Neural progenitor cell (in vitro differentiated cells): ENCODE measurements at places on chromosomes 2 and 18. TPM values are rescaled to one million over a fixed set of nuclear protein-coding genes. Genes with fewer than 3 reads are reported as not detected.

DNA sequence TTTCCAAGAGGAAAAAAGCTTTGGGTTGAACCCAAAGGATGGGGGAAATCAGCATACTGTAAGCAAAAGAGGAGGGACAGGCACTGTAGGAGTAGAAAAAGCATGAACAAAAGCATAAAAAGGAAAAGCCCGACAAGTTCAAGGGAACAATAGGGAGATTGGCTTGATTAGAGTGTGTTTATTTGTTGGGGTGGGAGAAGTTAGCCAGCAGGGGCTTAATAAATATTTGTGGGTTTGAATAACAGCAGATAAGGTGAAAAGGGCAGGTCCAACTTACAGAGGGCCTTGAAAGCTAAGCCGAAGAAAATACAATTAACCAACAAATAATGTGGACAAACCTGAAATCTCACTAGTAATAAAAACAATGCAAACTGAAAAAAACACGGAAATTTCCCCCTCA is 126.7 kb downstream of the THADA start:
- no peak for DNase-seq

The SLC14A1 gene
- total RNA-seq = not detected in 2 replicates

DNA sequence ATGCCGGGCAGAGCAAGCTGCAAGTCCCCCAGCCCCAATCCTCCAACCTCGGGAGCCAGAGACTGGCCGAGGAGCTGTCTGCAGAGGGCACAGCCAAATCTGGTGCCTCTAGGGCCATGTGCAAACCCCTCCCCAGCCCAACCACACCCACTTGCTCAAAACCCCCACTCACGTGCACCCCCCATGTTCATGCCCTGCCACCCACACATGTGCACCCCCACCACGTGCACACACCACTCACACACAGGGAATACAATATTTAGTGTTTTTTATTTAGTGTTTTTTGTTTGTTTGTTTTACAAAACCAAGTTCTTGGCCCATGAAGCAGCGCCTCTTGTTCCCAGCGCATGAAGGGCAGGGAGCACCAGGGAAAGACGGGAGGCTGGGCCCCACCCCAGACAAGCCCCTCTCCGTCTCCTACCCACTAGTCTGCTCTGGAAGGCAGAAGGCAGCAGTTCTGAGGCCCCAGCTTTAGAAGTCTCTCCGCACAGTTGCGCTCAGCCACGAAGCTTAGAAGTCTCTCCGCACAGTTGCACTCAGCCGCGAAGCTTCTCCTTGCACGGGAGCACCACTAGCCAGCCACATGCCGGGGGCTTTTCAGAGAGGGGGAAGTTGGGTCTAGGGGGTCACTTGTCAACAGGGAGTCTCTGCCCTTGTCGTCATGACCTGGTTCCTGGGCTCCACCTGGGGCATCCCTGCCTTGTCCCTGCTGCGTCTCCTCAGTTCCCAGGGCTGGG is 276.1 kb upstream of the HDAC4 start:
- peak; percentile 33 for DNase-seq

DNA sequence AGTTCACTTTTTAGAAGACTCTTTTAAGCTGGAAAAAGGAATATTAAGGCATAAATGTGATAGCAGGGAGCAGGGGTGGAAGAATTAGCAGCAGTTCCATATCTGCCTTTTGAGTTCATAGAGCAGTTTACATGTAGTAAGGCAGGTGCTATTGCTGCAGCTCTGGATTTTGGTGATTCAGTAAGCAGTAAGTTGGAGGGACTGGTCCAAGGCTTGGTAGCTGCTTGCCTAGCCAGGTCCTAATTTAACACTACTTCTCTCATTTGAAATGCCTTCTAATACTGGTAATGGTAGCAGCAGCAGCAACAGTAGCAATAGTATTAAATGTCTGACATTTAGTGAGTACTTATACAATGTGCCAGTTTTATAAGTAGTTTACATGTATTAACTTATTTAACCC is 30.0 kb downstream of the HAT1 start:
- no peak for DNase-seq

- no peak for DNase-seq
These were observed 593.1 kb downstream of the RNF144A start for GRCh38 chr2:7510353-7510752.

The CHMP1B gene
- 50.8 and 62.9 TPM in 2 replicates for total RNA-seq

GRCh38 chr18:48886520-48887293 is 64.1 kb downstream of the SMAD7 start:
- no peak for DNase-seq

DNA sequence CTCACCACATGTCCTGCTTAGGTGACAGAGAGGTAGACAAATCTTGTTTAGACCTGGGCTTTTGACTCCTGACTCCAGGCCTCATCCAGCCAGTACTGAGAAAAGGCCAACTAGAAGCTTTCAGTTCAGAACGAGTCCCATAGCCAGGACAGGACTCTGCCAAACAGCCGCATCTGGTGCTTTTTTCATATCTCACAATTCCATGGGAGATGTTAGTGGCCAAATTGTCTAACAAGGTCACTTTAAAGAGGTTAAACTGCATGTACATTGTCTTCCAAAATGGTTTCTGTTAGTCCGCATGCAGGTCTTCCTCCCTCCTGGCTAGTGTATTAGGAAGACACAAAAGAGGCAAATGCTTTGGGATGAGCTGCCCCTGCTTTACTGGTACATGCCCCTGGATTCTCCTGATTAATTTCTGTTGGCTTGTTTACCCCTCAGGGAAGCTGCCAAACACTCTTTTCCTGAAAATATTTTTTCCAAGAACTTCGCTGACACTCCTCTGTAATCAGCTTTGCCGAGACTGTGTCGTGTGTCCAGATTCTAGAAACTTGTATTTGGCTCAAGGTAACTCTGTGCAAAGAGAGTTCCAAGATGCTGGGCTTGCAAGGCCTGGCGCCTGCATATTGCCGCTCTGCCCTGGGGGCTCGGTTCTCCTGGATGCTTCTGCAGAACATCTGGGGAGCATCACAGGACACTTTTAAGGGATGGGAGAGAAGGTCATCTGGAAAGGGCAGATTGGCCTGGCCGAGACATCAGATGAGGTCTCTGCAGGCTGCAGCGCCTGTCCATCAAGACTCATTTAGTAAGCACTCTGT is 209.2 kb upstream of the APCDD1 start:
- no peak for DNase-seq

DNA sequence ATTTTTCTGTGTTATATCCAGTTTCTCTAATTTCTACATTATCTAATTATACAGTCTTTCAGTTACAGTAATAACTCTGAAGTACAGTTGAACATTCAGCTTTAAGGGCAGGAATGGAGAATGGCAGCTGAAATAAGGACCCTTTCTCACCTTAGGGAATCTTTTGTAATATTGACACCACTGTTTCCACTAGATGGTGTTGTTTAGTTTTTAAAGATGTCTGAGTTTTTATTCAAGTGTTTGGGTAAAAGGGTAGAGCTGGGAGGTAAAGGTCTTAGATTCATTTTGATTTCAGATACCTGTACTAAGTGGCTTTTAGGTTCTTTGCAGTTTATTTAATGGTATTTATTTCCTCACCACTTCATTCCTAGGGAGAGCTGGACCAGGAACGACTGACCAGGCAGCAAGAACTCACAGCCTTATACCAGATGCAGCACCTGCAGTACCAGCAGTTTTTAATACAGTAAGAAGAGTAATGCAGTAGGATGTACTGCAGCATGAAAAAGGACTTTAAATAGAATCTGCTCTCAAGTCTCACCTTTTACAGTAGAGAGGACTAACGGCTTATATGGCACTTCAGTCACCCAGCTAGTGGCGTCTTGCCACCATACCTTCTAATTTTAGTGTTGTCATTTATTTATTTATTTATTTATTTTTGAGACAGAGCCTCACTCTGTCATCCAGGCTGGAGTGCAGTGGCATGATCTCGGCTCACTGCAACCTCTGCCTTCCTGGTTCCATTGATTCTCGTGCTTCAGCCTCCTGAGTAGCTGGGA is 33.2 kb upstream of the KCNJ13 start:
- DNase-seq = no peak

DNA sequence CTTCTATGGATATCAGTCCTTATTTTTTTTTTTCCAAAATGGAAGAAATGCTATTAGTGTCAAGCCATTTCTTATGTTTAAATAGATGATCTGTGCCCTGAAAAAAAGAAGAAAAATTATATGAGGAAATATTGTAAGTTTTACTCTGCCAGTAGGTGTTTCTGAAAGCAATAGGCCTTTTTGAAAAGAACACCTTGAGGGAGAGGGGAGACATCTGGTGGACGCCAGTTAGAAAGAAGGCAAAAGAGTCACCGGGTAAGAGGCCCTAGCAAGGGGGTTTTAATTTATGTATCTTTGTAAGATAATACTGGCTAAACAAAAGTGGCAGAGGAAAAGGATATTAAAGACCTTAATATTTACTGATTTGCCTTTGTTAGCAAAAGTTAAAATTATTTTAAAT is 56.1 kb downstream of the DYNAP start:
- DNase-seq = peak; percentile 53

The BBS5 gene
- total RNA-seq = 3.8 and 6.2 TPM in 2 replicates

The PRSS56 gene
- total RNA-seq = not detected in 2 replicates

The SERPINB2 gene
- not detected in 2 replicates for total RNA-seq

The MBD2 gene
- 36.5 and 42.1 TPM in 2 replicates for total RNA-seq

GRCh38 chr2:101120124-101120996 is 30.8 kb downstream of the TBC1D8 start:
- no peak for DNase-seq

DNA sequence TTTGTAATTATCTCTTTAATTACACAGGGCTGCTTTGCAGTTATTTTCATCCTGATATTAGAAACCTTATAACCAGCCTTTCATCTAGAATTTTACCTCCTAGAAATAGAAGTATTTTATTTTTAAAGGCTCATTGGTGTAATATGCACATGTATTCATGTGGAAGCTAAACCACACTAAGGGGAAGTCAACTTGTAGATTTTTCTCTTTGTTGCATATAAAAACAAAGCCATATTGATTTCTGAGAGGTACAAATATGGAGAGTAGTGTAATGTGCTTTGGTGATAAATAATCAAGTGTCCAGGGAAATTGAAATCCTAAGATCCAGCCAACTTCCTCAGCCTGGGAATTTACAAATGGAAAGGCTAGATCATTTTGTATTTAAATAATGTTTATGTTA is 301.2 kb downstream of the LRATD1 start:
- no peak for DNase-seq

The STARD6 gene
- total RNA-seq = not detected in 2 replicates

DNA sequence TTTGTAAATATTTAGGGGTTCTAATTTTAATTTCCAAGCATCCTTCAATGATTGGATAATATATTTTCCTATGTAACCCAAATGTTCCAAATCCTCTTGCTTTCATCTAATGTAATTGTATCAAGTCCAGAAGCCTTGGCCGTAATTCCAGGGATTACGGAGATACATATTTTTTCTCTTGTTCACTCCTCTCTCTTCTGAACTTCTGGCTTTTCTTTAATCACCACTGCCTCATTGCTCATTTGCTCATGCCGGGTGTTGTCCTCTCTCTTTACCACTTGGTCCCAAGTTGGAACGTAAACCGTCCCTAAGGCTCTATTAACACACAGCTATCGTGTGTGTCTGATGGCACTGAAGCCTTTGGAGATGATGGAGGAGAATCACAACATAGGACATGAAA is 188.7 kb upstream of the COL3A1 start:
- DNase-seq = no peak

DNA sequence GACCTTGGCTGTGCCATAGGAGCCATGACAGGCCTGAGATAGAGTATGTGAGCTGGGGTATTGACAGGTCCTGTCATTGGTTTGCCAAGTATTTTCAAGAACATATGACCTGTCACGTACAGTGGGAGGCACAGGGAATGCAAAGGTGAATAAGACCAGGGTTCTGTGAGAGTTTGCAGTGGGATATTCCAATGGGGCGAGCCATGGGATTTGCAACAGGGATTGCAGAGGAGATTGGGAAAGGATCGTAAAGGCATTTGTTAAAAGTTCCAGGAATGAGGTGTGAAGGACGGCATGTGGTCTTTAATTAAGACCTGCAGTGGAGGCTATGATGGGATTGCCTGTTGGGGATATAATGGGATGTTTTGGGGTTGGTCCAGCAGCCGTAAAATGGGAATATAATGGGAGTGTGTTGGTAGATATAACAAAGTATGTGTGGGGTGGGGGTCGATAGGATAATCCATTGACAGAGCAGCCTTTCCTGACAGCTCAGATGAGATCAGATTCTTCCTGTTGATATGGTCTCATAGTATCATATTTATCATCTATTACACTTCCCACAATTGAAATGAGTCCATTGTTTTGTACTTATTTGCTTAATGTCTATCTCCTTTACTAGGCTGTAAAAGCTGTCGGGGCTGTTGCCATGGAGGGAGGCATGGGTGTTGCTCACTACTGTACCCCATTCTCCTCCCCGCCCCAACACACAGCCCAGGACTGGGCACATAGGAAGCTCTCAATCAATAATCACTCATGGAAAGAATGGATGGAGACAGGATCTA is 38.1 kb downstream of the PKDCC start:
- DNase-seq = no peak

DNA sequence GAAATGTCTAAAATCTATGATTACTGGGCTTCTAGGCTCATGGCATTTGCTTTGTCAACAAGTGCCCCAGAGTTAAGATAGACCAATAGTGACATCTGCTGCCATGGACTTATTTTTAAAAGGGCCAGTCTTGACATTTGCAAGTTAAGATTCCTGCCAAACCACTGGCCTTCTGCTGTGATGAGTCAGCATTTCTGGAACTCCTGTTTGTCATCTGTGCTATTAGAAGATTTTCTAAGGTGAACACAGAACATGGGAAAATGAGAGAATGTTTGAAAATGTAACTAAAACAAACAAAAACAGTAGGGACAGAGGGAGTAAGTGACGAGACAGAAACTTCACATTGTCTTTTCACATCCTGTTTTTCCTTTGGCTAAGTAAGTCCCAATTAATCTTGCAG is 93.7 kb upstream of the WDR75 start:
- peak; percentile 3 for DNase-seq

The EN1 gene
- not detected in 2 replicates for total RNA-seq

The KLHL29 gene
- total RNA-seq = 1.6 and 2.3 TPM in 2 replicates

The CDH2 gene
- total RNA-seq = 333 and 459 TPM in 2 replicates

GRCh38 chr2:69237070-69237670 is 149.9 kb downstream of the GFPT1 start:
- no peak for DNase-seq

GRCh38 chr18:58962336-58962735 is 97.7 kb downstream of the ZNF532 start:
- no peak for DNase-seq

GRCh38 chr2:42470706-42471105 is 23.1 kb downstream of the KCNG3 start:
- DNase-seq = no peak

GRCh38 chr2:163644238-163644637 is 91.6 kb downstream of the FIGN start:
- no peak for DNase-seq

GRCh38 chr2:119233326-119234020 is 9.8 kb downstream of the STEAP3 start:
- DNase-seq = no peak

DNA sequence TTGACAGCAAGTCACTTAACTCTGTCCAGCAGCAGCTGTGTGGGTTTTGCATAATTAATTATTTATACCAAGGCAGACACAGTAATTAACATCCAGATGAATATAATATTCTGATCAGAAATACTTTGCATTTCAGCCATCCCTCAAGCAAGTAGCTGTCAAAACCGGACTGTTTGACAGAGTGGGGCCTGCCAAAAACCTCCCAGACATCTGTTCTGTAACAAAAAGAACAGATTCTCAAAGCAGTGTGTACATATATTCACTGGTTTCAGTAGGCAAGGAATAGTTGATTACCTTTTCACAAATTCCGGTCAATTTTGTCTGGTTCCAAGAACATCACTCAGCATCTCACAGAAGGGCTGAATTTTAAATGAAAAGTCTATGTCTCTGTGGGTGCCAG is 291.6 kb downstream of the CMPK2 start:
- DNase-seq = no peak
